ENCODE measurements at places on chromosomes 12 and 14.

DNA sequence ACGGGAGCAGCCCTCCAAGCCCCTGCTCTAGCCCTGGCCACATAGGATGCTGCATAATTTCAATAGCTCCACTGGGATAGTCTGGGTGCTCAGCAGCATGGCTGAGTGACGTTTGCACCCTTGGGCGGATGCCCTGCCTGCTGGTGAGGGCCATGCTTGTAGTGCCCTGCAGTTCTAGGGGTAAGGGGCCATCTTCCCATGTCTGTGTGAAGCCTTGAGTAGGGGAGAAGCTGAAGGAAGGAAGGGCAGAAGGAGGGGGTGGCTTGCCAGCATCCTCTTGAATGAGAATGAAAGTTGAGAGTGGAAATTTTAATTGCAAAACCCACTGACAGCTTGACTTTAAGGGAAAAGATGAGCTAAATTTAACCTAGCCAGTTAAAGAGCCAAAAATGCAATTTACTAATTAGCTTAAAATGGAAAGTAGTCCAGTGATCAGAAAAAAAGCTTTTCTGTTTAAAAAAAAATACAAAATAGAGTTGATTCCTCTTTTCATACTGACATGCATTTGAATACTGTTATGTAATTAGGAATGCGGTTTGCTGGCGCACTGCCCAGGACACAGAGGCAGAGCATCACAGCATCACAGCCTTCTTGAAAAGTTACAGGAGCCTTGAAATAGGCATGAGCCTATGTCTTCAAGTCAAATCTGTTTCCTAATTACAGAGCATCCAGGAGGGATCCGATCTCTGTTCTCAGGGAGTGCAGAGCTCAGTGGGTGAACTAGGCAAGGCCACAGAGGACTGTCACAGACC, 18.5 kb upstream of the EML1 start:
- DNase-seq = no peak

GRCh38 chr12:17028348-17028747, 422.4 kb upstream of the LMO3 start:
- no peak for DNase-seq

DNA sequence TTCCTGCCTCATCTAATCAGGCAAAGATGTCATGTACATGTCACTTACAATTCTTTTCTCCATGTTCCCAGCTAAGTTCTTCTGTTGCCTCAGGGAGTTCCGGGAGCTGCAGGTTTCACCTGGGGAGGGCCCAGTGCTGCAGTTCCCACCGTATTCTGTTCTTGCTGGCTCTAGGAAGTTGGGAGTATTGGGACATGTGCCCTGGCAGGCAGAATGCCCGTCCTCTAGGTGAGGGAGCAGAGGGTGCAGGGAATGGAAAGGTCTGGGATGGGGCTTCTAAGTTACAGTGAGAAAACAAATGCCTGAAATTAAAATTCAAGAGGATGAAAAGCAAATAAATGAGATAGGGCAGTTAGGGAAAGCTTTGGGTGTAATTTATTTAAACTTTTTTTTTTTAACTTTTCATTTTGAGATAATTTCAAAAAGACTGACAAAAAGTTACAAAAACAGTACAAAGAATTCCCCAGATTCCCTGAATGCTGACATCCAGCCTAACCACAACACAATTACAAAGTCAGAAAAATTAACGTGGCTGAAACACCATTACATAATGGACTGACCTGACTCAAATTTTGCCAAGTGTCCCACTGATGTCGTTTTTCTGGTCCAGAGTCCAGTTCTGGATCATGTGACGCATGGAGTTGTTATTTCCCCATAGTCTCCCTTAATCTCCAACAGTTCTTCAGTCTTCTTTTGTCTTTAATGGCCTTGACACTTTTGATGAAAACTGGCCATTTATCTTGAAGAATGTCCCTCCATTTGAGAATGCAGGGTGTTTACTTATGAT, 187.2 kb upstream of the MYL2 start:
- DNase-seq = no peak

GRCh38 chr12:76308866-76309265, 39.3 kb downstream of the BBS10 start:
- no peak for DNase-seq

DNA sequence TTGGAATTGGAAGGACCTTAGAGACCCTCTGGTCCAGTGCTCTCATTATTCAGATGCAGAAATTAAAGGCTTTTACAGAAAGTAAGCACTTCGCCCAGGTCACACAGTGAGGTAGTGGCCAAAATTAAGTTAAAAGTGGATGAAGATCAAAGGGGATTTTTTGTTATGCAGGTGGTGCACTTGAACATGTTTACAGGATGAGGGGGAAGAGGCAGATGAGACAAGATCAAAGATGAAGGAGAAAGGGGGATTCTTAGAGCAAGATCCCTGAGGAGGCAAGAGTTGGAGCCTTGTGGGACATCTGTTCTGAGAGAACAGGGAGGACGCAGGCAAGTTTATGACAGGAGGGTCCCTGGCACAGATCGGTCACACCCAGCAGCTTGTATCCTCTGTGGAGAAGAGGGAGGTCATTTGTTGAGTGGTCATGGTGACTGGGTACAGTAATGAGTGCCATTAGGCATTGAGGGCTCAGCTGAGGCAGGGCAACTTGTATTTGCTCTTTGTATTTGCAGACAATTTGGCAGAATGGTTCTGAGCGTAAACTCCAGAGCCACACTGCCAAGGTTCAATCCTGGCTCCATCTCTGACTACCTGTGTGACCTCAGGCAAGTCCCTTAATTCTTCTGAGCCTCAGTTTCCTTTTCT, 84.0 kb downstream of the BORCS5 start:
- no peak for DNase-seq

DNA sequence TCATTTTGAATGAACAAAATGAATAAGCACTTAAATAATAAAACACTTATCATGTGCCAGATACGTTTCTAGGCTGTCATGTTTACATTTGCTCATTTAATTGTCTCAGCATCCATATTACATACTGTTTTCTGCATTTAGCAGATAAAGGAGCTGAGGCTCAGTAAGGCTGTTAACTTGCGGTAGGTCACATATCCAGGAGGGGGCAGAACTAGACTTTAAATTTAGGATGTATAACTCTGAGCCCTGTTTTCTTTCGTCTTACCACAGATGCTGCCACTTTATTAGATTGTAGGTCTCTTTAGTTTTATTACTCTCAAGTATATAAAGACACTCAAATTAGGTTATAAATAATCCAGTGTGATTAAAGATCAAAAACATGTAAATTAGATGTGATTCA, 17.7 kb downstream of the IRAK4 start:
- no peak for DNase-seq

DNA sequence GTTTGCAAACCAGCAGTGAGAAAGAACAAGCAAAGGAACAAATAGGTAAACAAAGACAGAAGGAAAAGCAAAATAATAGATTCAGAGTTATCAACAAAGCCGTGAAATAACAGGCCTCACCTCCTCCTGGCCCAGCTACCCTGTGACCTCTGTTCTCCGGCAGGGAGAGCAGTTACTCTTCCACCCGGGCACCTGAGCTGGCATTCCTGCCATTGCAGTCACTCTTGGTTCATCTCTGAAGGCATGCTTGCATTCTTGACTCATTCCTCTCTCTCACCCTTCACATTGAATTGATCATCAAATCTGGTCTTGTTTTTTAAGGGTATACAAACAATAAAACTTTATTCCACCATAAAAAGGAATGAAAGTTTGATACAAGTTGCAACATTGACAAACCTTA, 95.1 kb downstream of the TTC8 start:
- DNase-seq = no peak

DNA sequence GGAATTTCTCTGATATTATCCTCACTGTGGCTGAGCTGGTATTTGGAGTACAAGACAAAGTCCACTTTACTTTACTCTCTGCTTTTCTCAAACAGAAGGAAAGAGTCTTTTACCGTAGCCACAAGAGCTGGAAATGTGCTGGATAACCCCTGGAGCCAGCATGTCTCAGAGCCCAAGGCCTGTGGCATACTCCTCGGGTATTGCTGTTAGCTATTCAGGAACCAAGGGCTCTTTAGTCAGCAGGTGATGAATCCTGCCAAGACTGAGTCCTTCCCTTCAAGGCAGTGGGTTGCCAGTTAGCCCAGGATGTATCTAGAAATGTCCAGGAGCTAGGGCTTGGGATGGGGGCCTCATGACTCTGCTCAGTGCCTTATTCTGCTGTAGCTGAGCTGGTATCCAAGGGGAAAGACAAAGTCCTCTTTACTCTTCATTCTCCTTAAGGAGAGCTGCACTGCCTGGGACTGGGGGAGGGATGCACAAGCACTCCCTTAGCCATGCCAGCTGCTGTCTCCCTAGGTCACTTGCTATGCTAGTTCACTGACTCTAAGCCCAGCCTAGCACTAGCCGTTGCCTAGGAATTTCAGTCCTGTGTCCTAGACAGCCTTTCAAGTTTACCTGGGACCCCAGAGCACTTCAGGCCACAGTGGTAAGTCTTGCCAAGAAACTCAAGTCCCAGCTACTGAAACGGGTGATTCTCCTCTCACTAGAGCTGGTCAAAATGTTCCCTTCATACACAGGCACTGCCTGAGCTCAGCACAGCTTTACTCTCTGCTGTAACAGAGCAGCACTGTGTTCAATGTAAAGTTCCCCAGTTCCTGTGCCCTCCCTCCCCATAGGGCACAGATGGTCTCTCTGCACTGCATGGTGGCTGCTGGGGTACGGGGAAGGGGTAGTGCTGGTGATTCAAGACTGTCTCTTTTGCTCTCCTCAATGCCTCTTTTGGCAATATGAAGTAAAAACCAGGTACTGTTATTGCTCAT, 136.4 kb downstream of the SLC35F4 start:
- DNase-seq = no peak

DNA sequence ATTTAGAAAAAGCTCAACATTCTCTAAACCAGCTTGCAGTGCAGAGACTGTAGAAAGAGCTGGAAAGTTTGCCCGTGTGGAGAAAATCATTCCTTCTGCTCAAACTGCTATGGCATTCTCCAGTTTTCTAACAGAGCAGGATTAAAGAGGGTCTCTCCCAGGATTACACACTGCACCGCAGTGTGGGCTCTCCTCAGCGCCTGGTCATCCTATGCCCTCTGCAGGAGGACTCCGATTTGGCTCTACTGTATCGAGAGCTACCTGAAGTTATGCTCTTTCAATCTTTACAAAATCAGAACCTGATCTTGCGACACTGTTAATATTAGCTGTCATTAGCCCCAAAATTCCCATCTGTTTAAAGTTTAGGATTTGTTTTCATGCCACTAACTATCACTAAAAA, 33.0 kb downstream of the BHLHE41 start:
- DNase-seq = peak; percentile 37

GRCh38 chr14:96165493-96166436, 38.9 kb upstream of the BDKRB2 start:
- DNase-seq = no peak

GRCh38 chr14:75794615-75795038, 133.6 kb downstream of the TTLL5 start:
- DNase-seq = peak; percentile 35

DNA sequence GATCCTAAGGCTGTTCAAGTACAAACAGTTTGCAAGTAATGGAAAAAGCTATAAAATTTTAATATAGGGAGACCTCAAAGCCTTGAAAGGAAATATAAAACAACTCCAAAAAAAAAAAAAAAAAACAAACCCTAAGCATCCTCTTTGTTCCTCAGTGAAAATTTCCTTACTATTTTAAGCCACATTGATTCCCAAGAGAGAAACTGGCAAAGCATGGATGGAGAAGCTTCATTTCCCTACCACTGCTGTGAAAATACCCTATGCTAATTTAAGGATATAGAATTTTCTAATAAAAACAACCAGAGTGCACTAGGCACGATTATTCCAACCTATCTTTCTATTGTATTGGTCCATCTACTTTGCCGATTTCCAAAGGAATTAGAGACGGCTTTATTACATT, 283.1 kb downstream of the CACNA1C start:
- DNase-seq = no peak

DNA sequence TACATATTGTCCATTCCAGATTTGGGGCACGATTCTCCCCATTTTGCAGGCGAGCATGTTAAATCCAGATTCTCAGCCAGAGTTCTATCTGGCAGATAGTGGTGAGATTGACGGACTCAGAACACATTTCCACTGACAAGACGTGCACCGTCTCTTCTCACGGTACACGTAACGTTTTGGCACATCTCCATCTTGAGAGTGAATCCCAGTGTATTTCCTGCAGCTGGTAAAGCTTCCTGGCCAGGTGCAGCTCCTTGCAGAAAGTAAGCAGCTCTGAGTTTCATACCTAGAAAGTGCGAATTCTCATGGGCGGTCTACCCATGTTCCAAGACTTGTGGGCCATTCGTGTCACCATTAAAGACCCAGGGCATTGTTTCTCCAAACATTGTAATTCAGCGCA, 102.6 kb downstream of the TSPAN9 start:
- no peak for DNase-seq

DNA sequence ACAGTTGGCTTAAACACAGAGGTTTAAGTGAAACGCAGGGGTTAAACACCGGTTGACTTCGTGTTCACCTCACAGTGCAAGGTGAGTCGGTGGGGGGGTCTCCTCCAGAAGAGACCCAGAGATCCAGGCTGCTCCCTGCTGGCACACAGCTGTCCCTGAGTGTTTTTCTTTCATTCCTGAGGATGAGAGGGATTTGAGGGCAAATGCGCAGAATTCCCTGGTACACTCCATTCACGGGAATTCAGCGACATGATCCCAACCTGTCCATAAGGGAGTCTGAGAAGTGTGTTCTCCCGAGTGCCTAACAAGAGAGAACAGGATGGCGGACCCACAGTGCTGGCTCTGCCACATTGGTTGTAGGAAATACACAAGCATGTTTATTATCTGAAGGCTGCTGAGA, 107.2 kb upstream of the ESRRB start:
- no peak for DNase-seq

- no peak for DNase-seq
These were observed 53.3 kb downstream of the BEGAIN start for GRCh38 chr14:100533656-100534485.

DNA sequence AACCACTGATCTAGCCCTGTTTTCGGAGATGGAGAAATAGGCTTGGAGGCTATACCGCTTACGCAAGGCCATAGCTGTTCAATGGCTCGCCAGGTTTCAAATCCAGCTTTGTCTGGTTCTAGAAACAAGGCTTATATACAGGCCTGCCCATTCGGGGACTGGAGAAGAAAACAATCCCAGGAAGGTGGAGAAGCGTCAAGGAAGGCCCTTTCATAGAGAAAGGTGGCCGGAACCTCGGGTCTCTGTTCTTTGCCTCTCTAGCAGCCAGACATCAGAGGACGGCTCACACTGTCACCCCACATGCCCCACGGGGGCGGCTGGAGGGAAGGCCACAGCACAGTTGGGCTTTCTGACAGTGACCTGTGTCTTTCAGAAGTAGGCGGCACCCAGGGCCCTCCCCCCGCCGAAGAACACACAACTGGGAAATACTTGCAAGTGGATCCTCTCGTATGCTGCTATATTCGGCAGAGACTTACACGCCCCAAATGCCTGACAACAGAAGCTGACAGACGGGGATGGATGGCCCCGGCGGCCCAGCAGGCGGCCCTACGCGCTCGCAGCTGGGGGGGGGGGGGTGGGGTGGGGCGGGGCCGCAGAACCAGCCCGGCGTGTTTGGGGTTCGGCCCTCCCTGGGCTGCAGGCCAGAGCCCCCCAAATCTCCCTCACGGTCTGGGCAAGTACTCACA, 4.5 kb upstream of the SETD1B start:
- DNase-seq = peak; percentile 48

Measured in midbrain (tissue), 1 donor.